ENCODE measurements at places on chromosomes 12 and 14. TPM values are rescaled to one million over a fixed set of nuclear protein-coding genes. Genes with fewer than 3 reads are reported as not detected.
A peak's percentile ranks its signal among the peaks of the same experiment; 100 is the strongest.

Gene TMEM63C
- 4.5 TPM for total RNA-seq

Gene TAS2R46
- total RNA-seq: 7.5 TPM

Gene PTPN21
- total RNA-seq: 11.8 TPM

Gene CEBPE
- 0.17 TPM for total RNA-seq

Gene IRAK3
- 11.4 TPM for total RNA-seq

Gene TAS2R30
- total RNA-seq: 17.0 TPM

Gene HOXC5
- total RNA-seq: 2.4 TPM

Gene PCBP2
- total RNA-seq: 287 TPM

Gene LGMN
- 118 TPM for total RNA-seq

GRCh38 chr14:59273737-59274136 is 85.3 kb downstream of the DAAM1 start:
- no peak overlapping the region for H3K27ac ChIP-seq
- no peak overlapping the region for H3K4me3 ChIP-seq
- H3K27me3 ChIP-seq: no peaks in the 10 kb centered on the region

DNA sequence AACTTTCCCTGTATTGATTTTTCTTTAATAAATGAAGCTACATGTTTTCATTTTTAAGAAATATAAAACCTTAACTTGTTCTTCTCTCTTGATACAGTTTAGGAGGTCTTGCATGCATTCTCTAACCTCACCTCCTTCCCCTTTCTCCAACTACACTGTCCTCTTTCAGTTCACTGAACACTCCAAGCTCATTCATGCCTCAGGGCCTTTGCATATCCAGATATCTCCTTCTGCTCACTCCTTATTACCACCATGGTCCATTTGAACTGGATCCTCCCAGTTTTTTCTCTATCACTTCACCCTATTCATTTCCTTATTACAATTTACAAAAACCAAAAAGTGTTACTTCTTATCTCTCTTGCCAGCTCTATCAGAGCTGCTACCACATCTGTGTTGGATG is 242.9 kb upstream of the PLEKHG7 start:
- no peaks in the 10 kb centered on the region for H3K4me1 ChIP-seq
- DNase-seq: no peak
- H3K27me3 ChIP-seq: no peaks in the 10 kb centered on the region
- no peak overlapping the region for H3K4me3 ChIP-seq
- H3K27ac ChIP-seq: no peak overlapping the region

DNA sequence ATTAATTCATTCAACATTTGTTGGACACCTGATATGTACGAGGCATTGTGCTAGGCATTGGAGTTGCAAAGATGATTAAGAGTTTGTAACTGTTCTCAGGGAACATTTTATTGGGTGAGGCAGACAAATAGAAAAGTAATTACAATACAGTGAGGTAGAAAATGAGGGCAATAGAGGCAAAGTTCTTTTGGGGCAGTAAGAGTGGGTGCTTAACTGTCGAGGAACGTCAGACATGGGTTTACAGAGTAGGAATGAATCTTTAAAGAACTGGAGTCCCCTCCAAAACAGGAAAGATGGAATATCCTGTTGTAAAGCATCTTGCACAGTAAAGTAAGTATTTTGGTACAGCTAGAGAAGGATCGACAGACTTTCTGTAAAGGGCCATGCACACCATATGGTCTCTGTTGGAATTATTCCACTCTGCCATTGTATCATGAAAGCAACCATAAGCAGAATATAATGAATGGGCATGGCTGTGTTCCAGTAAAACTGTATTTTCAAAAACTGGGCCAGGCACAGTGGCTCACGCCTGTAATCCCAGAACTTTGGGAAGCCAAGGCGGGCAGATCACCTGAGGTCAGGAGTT is 9.1 kb downstream of the CREBL2 start:
- peak; percentile 15 for DNase-seq
- H3K4me1 ChIP-seq: no peaks in the 10 kb centered on the region
- H3K27ac ChIP-seq: no peak overlapping the region
- H3K4me3 ChIP-seq: no peak overlapping the region
- H3K36me3 ChIP-seq: peaks cover 2% of the 10 kb centered on the region

- H3K36me3 ChIP-seq: no peaks in the 10 kb centered on the region
- H3K4me1 ChIP-seq: peaks cover 28% of the 10 kb centered on the region
- DNase-seq: peak; percentile 26
- peaks cover 4% of the 10 kb centered on the region for H3K27me3 ChIP-seq
- no peak overlapping the region for H3K4me3 ChIP-seq
These were observed 94.5 kb downstream of the TMEM132C start for GRCh38 chr12:128361400-128361995.

- no peak for DNase-seq
- peaks cover 3% of the 10 kb centered on the region for H3K36me3 ChIP-seq
- peaks cover 18% of the 10 kb centered on the region for H3K4me1 ChIP-seq
- no peak overlapping the region for H3K4me3 ChIP-seq
- no peaks in the 10 kb centered on the region for H3K27me3 ChIP-seq
These were observed 127.4 kb downstream of the CACNA1C start for GRCh38 chr12:2179953-2180736.

- no peaks in the 10 kb centered on the region for H3K36me3 ChIP-seq
- no peak overlapping the region for H3K27ac ChIP-seq
- DNase-seq: peak; percentile 79
These were observed 147.9 kb upstream of the E2F7 start for GRCh38 chr12:77213319-77213718.

DNA sequence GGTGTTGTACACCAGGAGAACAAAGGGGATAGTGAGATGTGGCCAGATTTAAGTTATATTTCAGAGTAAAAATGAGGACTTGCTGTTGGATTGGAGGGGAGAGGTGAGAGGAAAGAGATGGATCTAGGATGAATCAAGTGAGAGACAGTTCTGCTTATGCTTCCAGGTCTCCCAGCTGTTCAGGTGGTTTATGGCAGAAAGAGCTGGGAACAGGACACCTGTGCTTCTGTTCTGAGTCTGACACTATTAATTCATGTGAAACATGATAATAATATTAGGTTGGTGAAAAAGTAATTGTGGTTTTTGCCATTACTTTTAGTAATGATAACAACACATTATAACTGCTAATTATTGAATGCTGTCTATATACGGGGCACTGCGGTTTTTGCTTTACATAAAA is 55.7 kb downstream of the SLC15A5 start:
- H3K4me1 ChIP-seq: no peaks in the 10 kb centered on the region
- H3K27me3 ChIP-seq: no peaks in the 10 kb centered on the region
- H3K27ac ChIP-seq: no peak overlapping the region
- no peaks in the 10 kb centered on the region for H3K36me3 ChIP-seq
- no peak overlapping the region for H3K4me3 ChIP-seq

DNA sequence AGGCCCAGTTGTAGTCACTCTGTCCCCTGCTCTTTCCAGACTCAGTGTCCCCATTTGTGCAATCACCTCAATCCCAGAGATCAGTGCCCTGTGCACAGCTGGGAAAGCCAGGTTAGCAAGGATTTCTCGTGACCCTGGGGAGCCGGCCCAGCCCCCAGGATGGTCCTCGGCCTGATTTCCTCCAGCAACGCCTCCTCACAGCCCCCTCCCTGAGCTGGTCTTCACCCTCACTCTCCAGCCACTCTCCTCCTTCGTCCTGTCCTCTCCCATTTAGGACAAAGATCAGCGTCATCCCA is 194.8 kb upstream of the C14orf180 start:
- H3K4me1 ChIP-seq: peaks cover 61% of the 10 kb centered on the region
- DNase-seq: no peak
- H3K27me3 ChIP-seq: peaks cover 10% of the 10 kb centered on the region
- H3K27ac ChIP-seq: no peak overlapping the region

DNA sequence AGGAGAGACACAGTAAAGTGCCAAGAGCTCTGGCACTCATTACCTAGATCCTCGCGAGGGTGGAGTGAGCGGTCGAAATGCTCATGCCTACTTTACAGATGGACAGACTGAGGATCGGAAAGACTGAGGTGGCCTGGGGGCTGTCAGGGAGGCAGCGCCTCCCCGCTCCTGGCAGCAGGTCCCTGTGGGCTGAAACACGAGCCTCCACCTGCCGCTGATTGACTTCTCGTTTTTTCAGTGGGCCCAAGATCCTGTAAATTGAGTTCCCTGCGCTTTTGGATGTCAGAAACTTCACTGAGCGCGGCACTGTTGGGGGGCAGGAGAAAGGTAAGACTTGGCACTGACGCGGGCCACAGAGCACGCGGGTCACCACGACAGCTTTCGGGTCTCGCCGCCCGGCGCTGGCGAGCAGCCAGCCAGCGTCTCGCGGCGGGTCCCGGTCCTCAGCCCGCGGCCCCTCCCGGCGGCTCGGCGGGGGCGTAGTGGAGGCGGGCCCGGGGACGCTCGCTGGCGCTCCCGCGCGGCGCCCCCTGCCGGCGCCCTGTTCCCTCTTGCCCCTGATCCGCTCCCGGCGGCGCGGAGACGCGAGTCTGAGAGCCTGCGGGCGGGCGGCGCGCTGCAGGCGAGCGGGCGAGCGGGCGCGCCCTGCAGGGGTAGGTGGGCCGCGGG is 552 bp upstream of the SCN8A start:
- no peaks in the 10 kb centered on the region for H3K36me3 ChIP-seq
- H3K4me1 ChIP-seq: peaks cover 9% of the 10 kb centered on the region
- H3K4me3 ChIP-seq: peak overlapping the region; percentile 52
- DNase-seq: peak; percentile 50

GRCh38 chr12:75407683-75408082 is 16.8 kb downstream of the GLIPR1L2 start:
- H3K4me3 ChIP-seq: no peak overlapping the region
- no peak for DNase-seq
- no peaks in the 10 kb centered on the region for H3K27me3 ChIP-seq
- no peaks in the 10 kb centered on the region for H3K36me3 ChIP-seq

GRCh38 chr12:69658203-69658602 is 40.9 kb downstream of the BEST3 start:
- H3K27me3 ChIP-seq: no peaks in the 10 kb centered on the region
- no peaks in the 10 kb centered on the region for H3K36me3 ChIP-seq
- no peak for DNase-seq
- H3K27ac ChIP-seq: no peak overlapping the region

- no peaks in the 10 kb centered on the region for H3K27me3 ChIP-seq
- H3K4me3 ChIP-seq: no peak overlapping the region
- no peak overlapping the region for H3K27ac ChIP-seq
These were observed 46.9 kb downstream of the ACTN1 start for GRCh38 chr14:68932231-68932630.

- no peaks in the 10 kb centered on the region for H3K27me3 ChIP-seq
- H3K27ac ChIP-seq: no peak overlapping the region
- no peak for DNase-seq
- H3K36me3 ChIP-seq: no peaks in the 10 kb centered on the region
- peaks cover 4% of the 10 kb centered on the region for H3K4me1 ChIP-seq
These were observed 82.5 kb downstream of the MED13L start for GRCh38 chr12:116194935-116195431.

DNA sequence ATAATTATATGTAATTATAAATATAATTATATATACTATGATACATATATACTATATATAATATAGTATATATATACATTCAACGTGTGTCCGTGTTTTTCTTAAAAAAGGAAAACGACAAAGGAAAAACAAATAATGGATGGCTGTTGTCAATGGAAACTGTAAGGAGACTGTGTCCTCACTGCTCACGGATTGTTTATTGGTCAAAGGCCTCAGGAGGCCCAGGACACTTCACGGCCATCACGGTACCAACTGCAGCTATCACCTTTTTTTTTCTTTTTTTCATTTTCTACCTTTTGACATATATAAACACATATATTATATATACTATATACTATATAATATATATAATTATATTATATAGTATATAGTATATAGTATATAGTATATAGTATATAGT is 113.4 kb downstream of the SPTSSA start:
- no peak for DNase-seq
- H3K4me3 ChIP-seq: no peak overlapping the region
- no peak overlapping the region for H3K27ac ChIP-seq
- H3K36me3 ChIP-seq: no peaks in the 10 kb centered on the region
- no peaks in the 10 kb centered on the region for H3K27me3 ChIP-seq
- no peaks in the 10 kb centered on the region for H3K4me1 ChIP-seq

- H3K4me3 ChIP-seq: no peak overlapping the region
- no peak overlapping the region for H3K27ac ChIP-seq
- H3K36me3 ChIP-seq: no peaks in the 10 kb centered on the region
- DNase-seq: no peak
These were observed 40.0 kb downstream of the GPR65 start for GRCh38 chr14:88044776-88045446.

- no peaks in the 10 kb centered on the region for H3K36me3 ChIP-seq
- DNase-seq: no peak
These were observed 4.8 kb downstream of the BCAT1 start for GRCh38 chr12:24943947-24944600.

- H3K4me3 ChIP-seq: no peak overlapping the region
- no peak overlapping the region for H3K27ac ChIP-seq
- no peaks in the 10 kb centered on the region for H3K27me3 ChIP-seq
- DNase-seq: no peak
- H3K36me3 ChIP-seq: no peaks in the 10 kb centered on the region
These were observed 4.0 kb upstream of the TESPA1 start for GRCh38 chr12:54988402-54989054.

- H3K36me3 ChIP-seq: peaks cover 17% of the 10 kb centered on the region
- DNase-seq: no peak
- peaks cover 44% of the 10 kb centered on the region for H3K4me1 ChIP-seq
- H3K27ac ChIP-seq: no peak overlapping the region
- no peaks in the 10 kb centered on the region for H3K27me3 ChIP-seq
- no peak overlapping the region for H3K4me3 ChIP-seq
These were observed 15.3 kb downstream of the CCDC88C start for GRCh38 chr14:91402348-91402747.

DNA sequence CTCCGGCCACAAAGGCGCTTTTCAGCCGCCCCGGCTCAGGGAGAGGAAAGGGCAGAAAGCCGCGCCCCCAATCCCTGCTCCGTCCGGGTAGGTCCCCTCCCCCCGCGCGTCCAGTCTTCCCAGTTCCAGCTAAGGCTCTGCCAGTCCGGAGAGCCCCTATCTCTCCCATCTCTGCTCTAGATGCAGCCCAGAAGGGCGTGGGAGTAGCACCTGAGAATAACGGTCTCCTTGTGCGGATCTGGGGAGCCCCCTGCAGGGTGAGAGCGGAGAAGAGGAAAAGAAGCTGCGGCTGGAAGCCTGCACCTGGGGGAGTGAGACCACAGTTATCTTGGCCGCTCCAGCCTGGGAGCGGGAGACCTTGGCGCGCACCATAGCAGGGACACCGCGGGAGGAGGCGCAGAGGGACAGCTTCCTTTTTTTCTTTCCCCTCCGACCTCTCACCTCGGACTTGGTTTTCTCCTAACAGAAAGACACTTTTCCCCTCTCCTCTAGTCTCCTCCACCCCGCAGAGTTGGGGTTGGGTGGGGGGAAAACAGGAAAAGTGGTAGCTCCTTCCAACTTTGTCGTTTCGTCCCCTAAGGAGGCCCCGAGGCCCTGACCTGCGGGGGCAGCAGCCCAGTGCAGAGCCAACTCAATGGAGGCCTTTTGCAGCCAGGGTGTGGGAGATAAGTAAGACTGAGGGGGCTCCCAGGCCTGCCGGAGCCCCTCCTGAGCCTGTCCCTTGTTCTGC is 2.4 kb downstream of the DHH start:
- peak overlapping the region; percentile 53 for H3K4me3 ChIP-seq
- H3K27me3 ChIP-seq: peaks cover 66% of the 10 kb centered on the region
- H3K4me1 ChIP-seq: peaks cover 67% of the 10 kb centered on the region

- H3K27ac ChIP-seq: no peak overlapping the region
- no peaks in the 10 kb centered on the region for H3K27me3 ChIP-seq
- no peak for DNase-seq
- no peak overlapping the region for H3K4me3 ChIP-seq
These were observed 48.0 kb downstream of the NTN4 start for GRCh38 chr12:95742586-95742985.

- H3K4me1 ChIP-seq: peaks cover 10% of the 10 kb centered on the region
- peak overlapping the region; percentile 76 for H3K4me3 ChIP-seq
- no peak for DNase-seq
- no peaks in the 10 kb centered on the region for H3K36me3 ChIP-seq
- no peaks in the 10 kb centered on the region for H3K27me3 ChIP-seq
- H3K27ac ChIP-seq: peak overlapping the region; percentile 97
These were observed 652 bp upstream of the POLE2 start for GRCh38 chr14:49688701-49689030.
